Mesothelial cell of epicardium (in vitro differentiated cells): ENCODE measurements at places on chromosomes 1 and 21.
A peak's percentile ranks its signal among the peaks of the same experiment; 100 is the strongest.

GRCh38 chr1:21541835-21542234 lies 32.6 kb downstream of the ALPL start:
- H3K27ac ChIP-seq = peak overlapping the region; percentile 30
- H3K27me3 ChIP-seq = no peaks in the 10 kb centered on the region
- no peak overlapping the region for H3K4me3 ChIP-seq

DNA sequence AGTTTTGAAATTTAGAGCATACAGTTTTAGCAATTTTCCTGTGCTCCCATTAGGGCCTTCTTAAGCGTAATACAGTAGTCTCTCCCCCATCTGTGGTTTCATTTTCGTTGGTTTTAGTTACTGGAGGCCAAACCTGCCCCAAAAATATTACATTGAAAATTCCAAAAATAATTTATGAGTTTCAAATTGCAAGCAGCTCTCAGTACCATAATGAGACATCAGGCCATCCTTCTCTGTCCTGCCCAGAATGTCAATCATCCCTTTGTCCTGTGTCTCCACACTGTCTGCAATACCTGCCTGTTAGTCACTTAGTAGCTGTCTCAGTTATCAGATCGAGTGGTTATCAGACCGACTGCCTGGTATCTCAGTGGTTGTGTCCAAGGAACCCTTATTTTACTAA lies 45.4 kb downstream of the ADSS2 start:
- H3K27me3 ChIP-seq = no peaks in the 10 kb centered on the region
- no peak overlapping the region for H3K4me3 ChIP-seq

DNA sequence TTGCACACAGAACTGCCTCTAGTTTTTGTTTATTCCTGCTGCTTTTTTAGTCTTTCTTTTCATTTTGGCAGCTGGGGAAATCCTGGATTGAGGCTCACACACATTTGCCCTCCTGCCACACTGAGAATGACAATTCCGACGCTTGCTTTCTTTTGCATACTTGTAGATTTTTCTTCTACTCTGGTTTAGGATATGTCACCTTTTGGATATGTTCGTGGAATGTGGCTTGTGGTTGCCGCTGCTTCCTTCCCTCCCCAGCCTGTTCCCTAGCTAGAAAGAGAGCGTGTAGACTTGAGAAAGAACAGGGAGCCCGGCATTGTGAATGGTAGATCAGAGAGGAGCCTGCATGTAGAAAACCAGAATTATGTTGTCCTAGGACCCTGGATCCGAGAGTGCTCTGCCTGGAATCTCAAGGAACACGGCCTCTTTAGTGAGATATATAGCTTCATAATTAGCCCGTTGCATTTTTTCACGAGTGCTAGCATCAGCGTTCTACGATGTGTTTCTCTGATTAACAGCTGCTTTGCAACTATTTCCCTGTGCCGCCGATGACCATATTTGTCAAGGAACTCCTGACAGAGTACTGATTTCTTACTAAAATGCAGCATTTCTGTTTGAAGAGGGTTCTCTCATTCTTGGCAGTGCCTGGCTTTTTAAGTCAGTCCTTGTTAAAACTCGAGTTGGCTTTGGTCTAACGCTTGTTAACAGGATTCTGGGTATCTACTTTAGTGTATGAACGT lies 56.2 kb downstream of the PEX14 start:
- no peaks in the 10 kb centered on the region for H3K36me3 ChIP-seq
- H3K4me1 ChIP-seq = peaks cover 55% of the 10 kb centered on the region
- no peaks in the 10 kb centered on the region for H3K27me3 ChIP-seq
- peak overlapping the region; percentile 69 for H3K27ac ChIP-seq

DNA sequence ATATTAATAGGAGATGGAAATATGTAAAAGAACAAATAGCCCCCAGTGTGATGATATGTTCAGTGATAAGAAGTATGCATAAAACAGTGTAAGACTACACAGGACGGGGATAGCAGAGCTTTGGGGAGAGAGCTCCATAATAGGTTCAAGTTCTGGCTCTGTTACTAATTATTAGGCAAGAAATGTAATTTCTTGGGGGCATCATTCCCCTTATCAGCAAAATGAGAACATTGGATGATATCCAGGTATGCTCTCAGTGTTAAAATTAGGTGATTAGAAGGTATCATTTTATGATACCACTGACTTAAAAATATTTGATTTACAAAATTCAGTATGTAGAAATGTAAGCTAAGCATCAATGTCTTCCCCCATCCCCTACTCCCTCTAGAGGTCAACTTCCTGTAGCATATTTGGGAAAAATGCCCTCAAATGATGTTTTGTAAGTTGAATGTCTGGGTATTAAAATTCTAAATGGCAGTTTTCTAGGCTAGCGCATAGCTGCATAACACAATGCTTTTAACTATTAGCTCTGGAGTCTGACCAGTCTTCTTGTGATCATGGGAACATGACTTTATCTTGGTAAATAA lies 585.7 kb upstream of the CAMK1G start:
- H3K36me3 ChIP-seq = no peaks in the 10 kb centered on the region
- H3K27ac ChIP-seq = no peak overlapping the region
- H3K27me3 ChIP-seq = peaks cover 2% of the 10 kb centered on the region
- no peak overlapping the region for H3K4me3 ChIP-seq

DNA sequence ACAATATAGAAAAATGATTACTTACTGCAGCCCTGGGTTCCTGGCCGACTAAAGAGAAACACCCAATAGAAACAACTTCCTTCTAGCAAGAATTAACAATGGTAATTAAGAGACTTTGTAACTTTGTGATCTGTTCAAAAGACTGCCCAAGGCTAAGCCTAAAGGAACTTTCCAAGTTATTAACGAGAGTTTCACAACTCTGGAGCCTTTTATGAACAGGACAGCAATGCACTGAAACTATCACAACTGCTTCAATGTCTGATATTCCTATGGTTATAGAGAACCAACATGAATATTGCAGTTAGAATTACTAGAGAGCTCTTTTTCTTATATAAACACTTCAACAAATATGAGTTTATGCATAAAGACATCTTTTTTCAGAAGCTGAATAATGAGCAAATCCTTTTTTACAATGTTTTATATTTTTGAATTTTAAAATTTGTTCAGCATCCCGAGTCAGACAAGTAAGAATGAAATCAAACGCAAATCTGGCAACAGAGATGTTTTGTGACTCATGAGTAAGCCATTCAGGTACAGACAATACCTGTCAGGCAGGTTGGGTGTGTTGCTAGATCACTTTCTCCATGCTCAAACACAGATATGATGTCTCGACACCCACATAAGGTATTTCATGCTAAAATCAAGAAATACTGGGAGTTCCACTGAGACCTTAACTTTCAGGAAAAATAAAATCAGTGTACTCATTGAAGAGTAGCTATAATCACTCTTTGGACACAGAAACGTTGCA lies 22.2 kb upstream of the KCNJ15 start:
- no peak overlapping the region for H3K4me3 ChIP-seq
- H3K36me3 ChIP-seq = peaks cover 9% of the 10 kb centered on the region
- peaks cover 18% of the 10 kb centered on the region for H3K4me1 ChIP-seq
- H3K27ac ChIP-seq = peak overlapping the region; percentile 86
- DNase-seq = no peak
- no peaks in the 10 kb centered on the region for H3K27me3 ChIP-seq
